ENCODE measurements at places on chromosomes 7 and 10.

DNA sequence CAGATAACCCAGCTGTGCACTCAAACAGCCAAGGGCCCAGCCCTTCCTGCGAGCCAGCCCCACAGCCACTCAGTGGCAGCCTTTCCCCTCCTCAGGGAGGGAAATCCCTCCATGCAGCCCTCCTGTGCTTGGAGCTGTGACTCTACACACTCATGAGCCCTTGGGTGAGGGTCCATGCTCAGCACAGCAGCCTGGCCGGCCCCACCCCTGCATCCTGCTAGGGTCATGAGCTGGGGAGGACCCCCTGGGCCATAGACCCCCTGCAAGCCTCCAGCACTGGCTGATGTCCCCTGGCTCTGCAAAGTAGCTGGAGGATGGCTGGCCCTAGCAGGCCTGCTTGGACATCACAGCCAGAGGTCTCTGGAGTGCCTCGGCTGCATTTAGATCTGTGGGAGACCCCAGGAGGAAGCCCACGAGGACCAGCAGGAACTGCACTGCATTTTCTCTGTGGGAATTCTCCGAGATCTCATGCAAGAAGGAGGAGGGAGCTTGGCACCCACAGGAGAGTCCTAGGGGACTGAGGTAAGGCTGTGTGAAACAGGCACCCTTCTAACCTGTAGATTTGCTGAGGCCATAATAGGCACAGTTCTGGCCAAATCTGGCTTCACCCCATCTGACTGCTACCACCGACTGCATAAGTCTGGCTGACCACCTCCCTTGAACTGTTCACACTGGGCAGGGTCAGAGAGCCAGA lies 17.4 kb downstream of the TMEM273 start:
- DNase-seq = no peak

DNA sequence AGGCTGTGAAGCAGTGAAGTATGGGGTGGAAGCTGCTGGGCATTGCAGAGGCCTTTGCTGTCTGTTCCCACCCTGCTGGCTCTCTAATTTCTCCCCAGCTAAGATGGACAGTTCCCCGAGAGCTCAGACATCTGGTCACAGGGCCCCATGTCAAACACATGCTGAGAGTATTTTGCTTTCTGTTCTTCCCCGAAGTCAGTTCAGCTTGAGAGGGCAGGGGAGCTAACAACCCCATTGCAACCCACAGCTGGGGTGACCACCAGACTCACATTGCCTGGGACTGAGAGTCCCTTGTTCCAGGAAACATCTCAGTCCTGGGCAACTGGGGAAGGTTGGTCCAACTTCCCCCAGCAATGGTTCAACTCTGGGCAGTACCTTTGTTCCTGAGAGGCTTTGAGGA lies 52.8 kb downstream of the ABCA13 start:
- DNase-seq = no peak

GRCh38 chr7:2938514-2939192 lies 94.5 kb upstream of the GNA12 start:
- DNase-seq = no peak

DNA sequence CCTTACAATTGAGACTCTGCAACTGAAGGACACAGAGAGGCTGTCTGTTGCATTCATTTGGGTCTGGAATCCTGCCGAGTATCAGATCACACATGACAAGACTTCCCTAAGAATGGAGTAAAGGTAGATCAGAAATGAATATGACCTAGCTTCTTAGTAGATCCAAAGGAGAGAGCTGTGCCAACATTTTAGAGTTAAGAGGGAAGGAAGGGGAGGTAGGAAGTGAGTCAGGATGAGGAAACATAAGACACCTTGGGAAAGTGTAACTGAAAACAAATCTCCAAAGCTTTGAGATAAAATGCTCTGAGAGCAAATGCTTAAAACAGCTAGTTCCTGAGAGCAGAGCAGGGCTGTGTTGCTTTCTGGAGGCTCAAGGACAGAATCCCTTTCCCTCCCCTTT lies 6.1 kb upstream of the SLC25A13 start:
- no peak for DNase-seq

DNA sequence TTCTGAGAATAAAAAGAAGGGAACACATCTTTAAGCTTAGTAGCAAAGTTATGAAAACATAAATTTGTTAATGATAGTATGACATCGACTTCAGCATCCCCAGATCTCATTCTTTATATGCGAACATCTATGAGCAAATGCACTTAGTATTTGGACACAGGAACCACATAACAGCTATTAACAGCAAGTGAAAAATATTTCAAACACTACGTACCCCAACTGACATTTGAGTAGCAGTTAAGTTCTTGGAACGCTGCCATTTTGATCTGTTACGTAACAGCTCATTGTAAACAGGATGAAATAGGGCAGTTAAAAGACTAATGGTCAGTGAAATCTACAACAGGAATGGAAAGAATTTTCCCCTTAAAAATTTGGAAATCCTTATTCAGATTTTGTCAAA lies 428.9 kb downstream of the TNS3 start:
- DNase-seq = peak; percentile 62

DNA sequence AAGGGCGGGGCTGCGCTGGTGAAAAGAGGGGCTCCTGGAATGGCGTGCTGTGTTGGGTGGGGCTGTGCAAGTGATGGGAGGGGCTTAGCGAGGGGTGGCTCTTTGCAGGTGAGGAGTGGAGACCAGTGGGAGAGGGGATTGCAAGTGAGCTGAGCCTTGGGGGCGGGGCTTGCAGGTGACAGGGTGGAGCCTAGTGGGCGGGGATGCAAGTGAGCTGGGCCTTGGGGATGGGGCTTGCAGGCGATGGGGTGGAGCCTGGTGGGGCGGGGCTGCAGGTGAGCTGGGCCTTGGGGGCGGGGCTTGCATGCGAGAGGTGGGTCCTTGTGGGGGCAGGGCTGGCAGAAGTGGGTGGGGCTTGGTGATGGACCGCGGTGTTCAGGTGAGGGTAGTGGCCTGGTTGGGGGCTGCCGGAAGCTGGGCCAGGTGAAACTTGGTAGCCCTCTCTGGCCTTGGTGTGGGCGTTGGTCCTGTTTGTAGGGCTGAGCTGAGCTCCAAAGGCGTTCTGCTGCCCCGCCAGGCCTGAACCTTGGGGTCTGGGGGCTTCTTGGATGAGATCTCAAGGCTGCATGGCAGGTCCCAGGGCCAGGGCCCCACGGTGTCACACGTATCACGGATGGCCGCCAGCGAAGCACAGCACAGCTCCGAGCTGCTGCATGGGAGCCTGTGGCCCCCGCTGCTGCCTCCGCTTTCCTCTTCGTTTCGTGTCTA lies 743 bp upstream of the PITRM1 start:
- DNase-seq = peak; percentile 94

GRCh38 chr10:118171861-118172260 lies 125.1 kb upstream of the RAB11FIP2 start:
- DNase-seq = no peak

DNA sequence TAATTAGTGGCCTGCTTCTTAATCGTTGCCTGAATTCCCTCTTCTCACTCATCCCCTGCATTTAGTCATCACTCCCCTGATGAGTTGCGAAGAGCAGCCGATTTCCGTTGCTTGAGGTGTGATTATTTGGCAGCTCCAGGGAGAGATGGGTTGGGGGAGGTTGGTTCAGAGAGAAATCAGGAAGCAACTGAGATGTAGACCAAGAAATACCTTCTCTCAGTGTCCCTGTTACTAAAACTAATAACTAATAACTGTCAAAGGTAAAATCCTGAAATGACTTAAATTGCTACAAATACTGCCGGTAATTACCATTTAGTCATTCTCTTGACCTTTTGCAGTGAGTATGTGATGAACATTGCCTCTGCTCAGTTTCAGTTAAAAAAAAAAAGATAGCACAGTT lies 76.9 kb downstream of the ELMO1 start:
- DNase-seq = no peak

DNA sequence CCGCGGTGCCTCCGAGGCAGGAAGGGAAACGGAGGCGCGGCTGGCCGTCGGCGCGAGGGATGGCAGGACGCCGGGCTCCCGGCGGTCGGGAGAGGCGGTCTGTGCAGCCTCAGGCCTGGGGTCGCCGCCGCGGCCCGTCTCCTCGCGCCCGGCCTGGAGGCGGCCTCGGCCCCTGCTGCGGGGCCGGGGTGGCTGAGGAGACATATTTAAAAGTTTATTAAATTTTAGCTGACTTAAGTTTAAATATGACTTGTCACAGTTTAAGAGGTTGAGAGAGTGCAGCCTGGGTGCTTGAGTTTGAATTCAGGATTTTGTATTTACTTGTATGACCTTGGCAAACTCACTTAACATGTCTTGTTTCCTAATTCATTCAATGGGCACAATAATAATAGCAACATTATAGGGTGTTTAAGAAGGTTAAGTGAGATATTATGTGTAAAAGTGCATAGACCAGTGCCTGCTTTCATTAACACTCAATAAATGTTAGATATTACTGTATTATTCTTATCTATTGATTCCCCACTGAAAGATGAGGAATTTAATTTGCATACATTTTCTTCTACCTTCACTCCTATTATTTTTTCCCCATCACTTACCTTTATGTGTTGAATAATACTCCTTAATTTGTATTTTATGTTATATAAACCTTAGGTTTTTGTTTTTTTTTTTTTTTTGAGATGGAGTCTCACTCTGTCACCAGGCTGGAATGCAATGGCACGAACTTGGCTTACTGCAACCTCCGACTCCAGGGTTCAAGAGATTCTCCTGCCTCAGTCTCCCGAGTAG lies 718 bp downstream of the DYNC2I1 start:
- no peak for DNase-seq

DNA sequence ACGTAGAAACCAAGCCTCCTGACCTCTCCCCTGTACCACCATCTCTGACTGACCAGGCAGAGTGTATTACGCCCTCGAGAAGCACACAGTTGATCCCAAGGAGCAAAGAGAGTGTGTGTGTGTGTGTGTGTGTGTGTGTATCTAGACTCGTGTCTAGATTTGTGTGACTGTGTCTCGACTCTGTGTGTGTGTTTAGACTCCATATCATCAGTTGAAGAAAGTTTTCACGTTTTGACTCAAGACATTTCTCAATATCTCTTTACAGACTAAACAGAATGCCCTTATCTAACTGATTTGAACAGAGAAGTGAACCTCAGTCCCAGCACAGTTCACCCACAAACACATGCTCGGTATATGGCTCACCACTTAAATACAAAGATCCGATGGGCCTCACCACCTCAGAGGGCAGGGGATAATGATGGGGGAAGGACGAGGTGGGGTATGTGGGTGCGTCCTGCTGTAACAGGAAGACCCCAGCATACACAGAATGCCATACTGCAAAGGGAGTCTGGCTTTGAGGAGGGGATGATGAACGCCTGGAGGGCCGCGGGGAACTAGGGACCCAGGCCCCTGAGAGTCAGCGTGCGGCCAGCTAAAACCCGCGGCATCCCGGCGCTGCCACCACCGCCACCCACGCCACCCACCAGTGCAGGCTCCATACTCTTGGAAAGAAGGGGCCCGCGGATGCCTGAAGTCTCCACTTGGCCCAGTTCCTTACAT lies 780 bp downstream of the ALDH18A1 start:
- no peak for DNase-seq

DNA sequence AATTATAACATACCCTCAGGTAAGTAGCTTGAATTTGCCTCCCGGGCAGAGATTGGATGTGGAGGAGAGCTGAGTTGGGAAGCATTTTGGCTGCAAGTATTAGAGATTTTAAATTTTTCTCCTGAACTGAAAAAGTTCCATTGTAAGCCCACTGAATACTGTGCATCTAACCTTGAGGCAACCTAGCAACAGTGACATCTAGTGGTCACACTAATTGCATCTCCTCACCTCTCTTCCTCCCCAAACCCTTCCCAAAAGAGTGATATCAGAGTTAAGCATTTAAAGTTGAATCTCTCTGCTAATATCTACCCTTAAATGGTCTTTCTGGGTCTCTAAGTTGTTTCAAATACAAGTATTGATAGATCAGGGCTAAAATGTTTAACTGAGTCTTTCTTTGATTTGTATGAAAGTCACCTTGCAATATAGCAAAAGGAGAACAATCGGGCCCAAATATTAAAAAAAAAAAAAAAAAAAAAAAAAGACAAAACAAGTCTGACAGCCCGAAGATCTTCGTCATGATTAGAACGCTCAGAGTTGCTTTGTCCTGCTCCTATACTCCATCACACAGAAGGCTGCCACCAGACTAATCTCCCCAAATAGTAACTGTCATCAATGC lies 40.4 kb upstream of the DLX5 start:
- DNase-seq = peak; percentile 58

DNA sequence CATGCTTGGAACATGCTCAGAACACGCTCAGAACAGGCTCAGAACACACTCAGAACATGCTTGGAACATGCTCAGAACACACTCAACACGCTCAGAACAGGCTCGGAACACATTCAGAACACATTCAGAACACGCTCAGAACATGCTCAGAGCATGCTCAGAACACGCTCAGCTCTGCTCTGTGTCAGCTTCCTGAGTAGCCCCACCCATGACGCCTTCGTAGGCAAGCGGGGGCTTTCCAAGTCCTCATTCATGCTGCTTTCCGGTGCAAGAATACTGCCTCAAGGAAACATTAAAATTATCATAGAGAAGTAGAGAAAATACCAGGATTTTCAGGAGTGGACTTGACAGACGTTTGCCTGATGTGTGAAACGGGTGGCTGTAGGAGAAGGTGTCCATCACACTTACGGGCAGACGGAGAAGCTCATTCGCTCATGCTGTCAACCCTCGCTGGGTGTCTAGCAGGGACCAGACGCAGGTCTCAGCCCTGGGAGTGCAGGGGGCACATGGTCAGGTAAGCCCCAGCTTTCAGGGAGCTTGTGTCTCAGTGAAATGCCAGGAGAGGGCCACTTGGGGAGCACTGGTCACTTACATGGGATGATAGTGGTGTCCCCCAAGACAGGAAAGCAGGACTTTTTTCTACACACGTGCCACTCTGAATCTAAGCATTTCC lies 24.7 kb downstream of the EN2 start:
- no peak for DNase-seq

- DNase-seq = no peak
These were observed 59.8 kb downstream of the COL13A1 start for GRCh38 chr10:69861251-69862240.

DNA sequence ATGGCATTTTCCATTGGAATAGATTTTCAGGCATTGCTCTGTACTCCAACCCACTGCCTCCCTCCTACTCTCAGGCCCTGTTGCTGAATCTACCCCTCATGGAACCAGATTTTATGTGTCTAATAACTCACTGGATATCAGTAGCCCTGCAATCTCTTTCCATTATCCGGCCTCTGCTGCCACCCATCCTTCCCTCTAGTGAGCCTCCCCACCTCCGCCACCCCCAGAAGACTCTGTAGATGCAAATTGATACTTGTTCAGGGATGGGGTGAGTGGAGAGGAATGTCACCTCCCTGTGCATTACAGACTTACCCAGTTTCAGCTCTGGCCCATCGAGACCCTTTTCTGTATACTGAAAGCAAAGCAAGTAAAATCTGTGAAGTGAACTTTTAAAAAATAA lies 52.3 kb upstream of the PHYHIPL start:
- DNase-seq = no peak

DNA sequence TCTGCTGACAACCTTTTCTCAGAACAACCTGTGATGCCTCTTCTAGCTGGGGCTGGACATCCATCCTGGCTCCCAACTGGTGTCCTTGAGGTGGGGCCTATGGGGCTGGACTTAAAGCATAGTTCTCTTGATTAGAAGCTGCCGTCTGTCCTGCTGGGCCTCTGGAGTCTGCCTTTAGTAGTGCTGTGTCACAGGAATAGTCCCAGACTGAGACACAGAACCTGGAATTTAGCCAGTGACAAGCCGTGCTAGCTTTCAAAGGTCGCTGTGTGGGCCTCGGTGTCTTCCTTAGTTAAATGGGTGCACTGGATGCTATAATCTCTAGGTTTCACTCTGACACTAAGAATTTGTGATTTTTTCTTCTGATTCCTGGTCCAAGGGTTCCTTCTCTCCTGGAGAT lies 41.2 kb downstream of the GPR141 start:
- no peak for DNase-seq
